Right atrium auricular region (tissue), 2 donors: ENCODE measurements at places on chromosomes 3 and 15. TPM values are rescaled to one million over a fixed set of nuclear protein-coding genes. Genes with fewer than 3 reads are reported as not detected.

- DNase-seq = no peak
Observed at GRCh38 chr15:70390723-70391122, 293.0 kb upstream of the TLE3 start.

DNA sequence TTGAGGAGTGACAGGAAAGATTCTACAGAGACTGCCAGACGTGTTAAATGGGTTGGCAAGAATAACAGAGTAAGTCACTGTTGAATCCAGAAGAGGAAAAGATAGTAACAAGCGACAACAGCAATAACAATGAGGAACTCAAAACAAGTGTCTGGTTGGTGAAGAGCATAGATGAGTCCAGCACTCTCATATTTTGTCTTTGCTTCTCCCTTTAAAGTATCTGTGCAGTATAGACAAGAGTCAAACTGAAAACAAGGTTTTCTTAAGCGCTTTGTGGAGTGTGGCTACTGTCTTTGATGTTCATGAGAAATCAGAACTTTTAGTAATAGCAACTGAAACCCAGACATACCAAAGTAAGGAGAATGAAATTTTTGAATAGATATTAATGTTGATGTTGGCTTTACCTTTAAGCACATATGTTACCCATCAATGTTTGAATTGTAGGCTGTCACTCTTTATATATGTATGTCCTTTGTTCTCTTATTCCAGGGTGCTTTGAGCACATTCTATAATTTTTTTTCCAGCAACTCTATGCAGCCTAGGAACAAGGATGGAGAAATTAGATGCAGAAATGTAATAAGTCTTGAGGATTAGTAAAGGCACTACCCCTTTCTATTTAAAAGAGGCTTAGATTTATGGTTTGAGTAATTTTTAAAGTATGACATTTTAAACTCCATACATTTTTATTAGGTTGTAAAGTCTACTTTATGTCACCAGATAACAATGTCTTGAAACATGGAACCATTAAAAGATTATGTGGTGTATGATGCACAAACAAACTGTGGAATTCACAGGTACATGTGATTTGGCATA, 185.5 kb downstream of the NFKBIZ start:
- no peak for DNase-seq

DNA sequence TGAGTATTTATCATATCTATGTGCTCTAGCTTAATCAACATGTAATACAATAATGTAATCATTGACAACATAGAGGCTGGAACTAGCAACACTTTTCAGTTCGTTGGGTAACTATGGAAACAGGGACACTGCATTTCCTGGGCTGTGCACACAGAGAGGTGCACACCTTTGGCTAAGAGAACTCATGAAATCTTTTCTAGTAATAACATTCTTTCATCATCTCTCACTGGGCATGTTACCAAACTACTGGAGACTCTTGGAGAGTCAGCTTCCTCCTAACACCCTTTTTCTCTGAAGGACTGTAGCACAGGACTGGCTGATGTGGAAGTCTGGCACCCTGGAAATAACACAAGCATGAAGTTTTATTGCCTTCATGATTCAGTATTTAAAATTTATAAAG, 135.6 kb downstream of the KCNMB2 start:
- no peak for DNase-seq

DNA sequence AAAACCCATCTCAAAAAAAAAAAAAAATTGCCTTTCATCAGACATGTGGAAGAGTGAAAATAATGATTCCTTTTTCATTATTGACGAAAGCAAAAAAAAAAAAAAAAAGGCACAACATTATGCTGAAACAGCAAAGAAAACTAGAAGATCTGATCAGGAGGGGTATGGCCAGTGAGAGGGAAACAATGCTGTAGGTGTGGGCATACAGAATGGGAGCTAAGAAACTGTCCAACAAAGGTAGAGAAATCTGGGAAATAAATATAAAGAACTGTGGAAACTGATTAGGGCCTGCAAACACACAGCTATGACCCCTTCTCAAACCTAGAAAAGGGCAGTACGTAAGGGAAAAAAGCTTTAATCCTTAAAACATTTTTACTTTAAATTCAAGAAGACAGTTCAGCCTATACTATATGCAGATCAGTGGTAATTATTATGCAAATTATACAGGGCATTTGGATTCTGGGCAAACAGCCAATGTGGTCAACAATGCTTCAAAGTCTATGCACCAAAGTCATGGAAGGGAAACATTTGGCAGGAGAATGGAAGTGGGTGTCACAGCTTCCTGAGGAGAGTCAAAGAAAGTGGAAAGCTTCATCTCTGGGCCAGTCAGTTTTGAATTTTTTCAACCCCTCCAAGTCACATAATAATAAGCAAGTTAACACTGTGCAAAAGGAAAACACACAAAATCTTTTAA, 68.3 kb upstream of the SLC12A8 start:
- no peak for DNase-seq

DNA sequence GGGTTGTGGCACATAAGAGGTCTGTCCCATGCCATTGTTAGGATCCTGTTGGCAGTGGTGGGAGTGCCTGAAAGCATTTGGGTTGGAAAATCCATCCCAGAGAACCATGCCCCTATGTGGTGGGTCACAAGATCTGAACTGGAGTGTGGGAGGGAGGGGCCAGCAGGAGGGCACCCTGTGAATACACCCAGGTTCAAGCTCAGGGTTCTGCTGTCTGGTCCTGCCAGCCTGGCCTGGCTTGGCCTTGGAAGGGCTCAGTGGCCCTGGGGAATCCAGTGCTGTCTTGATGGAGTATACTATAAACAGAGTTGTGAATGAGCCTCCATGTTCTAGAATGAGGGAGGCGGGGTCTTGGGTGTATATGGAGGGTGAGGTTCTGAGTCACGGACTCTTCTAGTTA, 11.8 kb downstream of the ANKDD1A start:
- no peak for DNase-seq

DNA sequence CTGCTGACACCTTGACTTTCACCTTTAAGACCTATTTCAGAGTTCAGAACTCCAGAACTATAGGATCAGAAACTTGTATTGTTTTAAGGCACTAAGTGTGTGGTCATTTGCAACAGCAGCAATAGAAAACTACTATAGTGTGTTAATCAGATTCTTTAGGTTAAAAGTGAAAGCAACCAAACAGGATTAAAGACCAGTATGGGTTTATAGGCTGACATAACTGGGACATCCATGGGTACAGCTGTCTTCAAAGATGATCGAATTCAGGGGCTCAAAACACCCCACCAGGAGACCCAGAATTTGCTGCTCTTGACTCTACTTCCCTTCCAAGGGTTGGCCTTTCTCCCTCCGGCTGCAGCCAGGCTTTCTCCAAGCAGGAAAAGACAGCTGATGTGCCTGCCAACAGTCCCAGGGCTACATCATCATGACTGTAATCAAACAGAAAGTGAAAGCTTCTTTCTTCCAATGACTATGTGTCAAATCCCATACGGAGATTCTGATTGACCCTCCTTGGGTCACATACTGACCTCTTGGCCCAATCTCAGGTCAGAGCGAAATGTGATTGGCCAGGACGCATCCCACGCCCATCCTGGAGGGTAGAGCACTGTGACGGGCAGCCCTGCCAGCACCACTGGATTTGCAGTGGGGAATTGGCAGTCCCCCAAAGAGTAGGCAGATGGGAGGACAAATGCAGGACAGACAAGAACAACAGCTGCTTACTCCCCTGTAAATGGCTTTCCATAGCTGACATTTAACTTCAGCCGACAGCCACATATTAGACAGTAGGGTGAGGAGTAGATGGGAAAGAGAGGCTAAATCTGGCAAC, 51.4 kb upstream of the RNF7 start:
- peak; percentile 66 for DNase-seq

DNA sequence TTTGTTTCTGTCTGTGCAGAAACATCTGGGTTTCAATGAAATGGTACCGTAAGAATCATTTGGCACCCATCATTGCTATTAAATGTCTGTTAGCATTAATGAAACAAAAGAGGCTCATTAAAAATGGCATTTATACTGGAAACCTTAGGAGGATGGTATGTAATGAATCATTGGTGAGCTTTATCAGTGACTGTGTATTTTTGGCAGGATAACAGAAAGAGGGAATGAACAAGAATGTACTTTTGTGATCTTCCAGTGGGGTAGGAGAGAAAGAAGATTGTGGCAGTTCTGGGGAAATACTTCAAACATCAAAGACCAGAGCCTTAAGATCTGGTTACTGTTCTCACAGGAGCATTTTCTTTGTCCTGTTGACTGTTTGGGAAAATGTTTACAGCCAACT, 4.7 kb upstream of the DCBLD2 start:
- no peak for DNase-seq

DNA sequence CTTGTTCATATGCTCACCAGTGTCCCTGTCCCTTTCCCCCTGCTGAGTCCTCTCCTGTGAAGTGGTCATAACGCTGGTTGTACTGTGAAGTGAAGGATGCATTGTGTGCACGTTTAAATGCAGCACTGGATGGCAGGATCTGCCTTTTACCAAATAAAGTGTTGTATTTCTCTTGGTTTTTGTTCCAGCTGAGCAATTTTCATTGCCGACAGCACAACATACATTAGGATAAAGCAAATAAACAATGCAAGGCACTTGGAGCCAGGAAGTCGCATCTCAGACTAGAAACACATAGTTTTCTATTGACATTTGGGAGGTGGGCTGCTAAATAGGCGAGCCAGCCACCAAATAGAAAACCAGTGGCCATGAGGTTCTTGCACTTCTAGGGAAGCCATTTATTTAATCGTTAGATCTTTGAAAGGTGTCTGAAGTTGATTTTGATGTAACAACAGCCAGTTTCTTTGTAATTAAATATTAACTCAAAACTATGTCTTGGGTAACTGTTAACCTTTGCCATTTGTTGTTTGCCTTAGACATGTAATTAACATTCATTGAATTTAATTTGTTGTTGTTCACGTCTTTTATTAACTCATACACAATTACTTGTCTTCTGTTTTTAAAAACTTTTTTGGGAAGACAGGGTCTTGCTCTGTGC, 185.3 kb downstream of the FNDC3B start:
- DNase-seq = no peak

GRCh38 chr15:33083232-33084081, 111.1 kb downstream of the FMN1 start:
- no peak for DNase-seq

GRCh38 chr3:148381051-148381450, 316.7 kb upstream of the AGTR1 start:
- no peak for DNase-seq

DNA sequence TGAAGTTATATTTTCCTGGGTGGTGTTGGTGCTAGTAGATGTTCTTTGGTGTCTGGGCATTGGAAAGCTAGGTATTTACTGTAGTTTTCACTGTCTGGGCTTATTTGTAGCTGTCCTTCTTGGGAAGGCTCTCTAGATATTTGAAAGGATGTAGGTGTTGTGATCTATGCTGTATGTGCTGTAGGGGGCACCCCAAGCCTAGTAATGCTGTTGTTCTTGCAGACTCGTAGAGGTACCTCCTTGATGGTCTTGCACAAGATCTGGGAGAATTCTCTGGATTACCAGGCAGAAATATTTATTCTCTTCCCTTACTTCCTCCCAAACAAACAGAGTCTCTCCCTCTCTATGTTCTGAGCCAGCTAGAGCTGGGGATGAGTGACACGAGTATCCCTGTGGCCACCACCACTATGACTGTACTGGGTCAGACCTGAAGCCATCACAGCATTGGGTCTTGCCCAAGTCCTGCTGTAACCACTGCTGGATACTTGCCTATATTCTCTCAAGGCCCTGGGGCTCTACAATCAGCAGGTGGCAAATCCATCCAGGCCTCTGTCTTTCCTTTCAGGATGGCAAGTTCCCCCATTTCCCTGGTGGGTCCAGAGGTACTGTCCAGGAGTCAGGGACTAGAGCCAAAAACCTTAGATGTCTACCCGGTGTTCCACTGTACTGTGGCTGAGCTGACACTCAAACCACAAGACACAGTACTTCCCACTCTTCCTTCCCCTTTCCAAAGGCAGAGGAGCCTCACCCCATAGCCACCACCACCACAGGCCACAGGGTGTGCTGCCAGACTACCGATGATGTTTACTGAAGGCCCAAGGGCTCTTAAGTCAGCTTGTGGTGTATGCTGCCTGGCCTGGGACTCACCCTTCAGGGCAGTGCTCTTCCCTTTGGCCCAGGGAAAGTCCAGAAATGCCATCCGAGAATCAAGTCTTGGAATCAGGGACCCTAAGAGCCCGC, 195.2 kb upstream of the DPPA4 start:
- no peak for DNase-seq

- DNase-seq = no peak
Observed at GRCh38 chr3:141537856-141538255, 51.0 kb downstream of the RASA2 start.

DNA sequence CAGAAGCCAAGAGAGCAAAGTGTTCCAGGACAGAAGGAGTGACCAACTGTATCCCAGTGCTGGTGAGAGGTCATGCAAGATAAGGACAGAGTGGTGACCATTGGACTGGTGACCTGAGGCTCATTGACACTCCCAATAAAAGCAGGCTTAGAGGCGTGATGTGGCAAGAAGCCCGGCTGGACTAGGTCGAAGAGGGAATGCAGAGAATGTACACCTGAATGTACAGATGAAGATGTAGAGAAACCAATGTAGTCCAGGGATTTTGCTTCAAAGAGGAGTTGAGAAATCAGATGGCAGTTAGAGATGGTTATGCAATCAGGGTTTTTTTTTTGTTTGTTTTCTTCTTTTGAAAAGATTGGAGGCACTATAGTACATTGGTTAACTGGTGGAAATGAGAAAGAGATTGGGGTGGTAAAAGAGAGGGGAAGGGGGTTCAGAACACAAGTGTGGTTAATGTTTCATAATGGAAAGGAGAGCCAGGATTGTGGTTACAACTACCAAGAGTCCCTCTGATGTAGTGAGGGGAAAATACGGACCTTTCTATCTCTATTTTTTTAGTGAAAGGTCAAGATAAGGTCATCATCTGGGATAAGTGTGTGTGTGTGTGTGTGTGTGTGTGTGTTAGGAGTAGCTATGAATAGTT, 23.3 kb downstream of the ST3GAL6 start:
- no peak for DNase-seq

DNA sequence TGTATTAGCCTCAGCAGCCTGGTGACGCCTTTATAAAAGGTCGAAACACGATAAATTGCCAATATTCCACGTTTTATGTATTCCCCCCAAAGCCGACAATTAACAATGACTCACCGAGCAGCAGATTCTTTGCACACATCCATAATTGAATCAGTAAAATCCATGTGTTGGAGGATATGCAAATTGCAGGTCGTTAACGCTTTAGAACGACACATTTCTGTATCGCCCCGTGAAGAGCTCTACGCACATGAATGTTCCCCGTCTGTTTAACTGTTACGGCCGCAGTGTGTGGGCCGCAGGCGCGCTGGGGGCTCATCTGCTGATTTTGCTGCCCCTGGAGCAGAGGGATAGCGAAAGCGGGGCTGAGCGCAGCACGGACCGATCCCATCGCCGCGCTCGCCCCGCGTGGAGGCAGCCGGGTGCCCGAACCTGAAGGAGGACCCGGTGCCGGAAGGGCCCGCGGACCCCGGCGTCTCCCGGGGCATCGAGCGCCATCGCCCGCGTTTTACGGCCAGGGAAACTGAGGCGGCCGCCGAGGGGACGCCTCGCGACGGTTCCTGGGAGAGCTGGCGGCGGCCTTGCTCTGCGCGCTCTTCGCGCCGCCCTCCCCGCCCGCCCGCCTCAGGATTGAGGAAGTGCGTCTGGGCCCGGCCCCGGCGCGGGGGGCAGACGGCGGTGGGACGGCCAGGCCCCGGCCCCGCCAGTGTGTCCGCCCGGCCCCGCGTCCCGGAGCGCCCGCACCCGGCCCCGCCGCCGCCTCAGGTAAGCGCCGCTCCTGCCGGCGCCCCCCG, at the start of gene LRRK1:
LRRK1 (plus strand) TSS at position 668 of the 791 bp plus-strand sequence. CDS start 5,276 bp downstream, outside the sequence.
- DNase-seq = no peak

- DNase-seq = no peak
Observed at GRCh38 chr15:63891768-63892133, 58.0 kb upstream of the HERC1 start.

HDGFL3 gene
- total RNA-seq = 30.0 TPM

CYP8B1 gene
- total RNA-seq = not detected

NANOGP8 gene
- not detected for total RNA-seq

NTRK3 gene
- total RNA-seq = 1.5 TPM

FOXB1 gene
- total RNA-seq = not detected

SCAANT1 gene
- not detected for total RNA-seq

STRC gene
- total RNA-seq = 0.39 TPM
